Dorsolateral prefrontal cortex (tissue), 122 donors: ENCODE measurements at places on chromosomes 4 and X. TPM values are rescaled to one million over a fixed set of nuclear protein-coding genes. Genes with fewer than 3 reads are reported as not detected.

NWD2 gene
- 10.6 TPM for total RNA-seq

PABPC1L2A gene
- total RNA-seq, result 16.9 TPM

F9 gene
- total RNA-seq, result not detected

ZAR1 gene
- 0.67 TPM for total RNA-seq

BMX gene
- total RNA-seq, result 1.3 TPM

GYG2 gene
- 15.0 TPM for total RNA-seq

XAGE2 gene
- total RNA-seq, result not detected

SPANXN2 gene
- not detected for total RNA-seq

UPF3B gene
- 13.9 TPM for total RNA-seq

ASB9 gene
- total RNA-seq, result 0.38 TPM

C1QTNF7 gene
- 0.14 TPM for total RNA-seq

ZNF185 gene
- 4.0 TPM for total RNA-seq

HHIP gene
- 49.1 TPM for total RNA-seq
